Sigmoid colon (tissue), 7 donors: ENCODE measurements at places on chromosomes 2 and 18. TPM values are rescaled to one million over a fixed set of nuclear protein-coding genes. Genes with fewer than 3 reads are reported as not detected.

The ST6GAL2 gene
- total RNA-seq = 1.8 TPM

The FAP gene
- 35.7 TPM for total RNA-seq

- H3K27ac ChIP-seq = no peak overlapping the region
- DNase-seq = no peak
- no peaks in the 10 kb centered on the region for H3K36me3 ChIP-seq
- H3K4me1 ChIP-seq = no peaks in the 10 kb centered on the region
- no peak overlapping the region for H3K4me3 ChIP-seq
Observed at GRCh38 chr2:148756292-148756975, 111.9 kb downstream of the EPC2 start.

GRCh38 chr2:63440612-63441011, 147.7 kb downstream of the WDPCP start:
- no peaks in the 10 kb centered on the region for H3K36me3 ChIP-seq
- no peaks in the 10 kb centered on the region for H3K27me3 ChIP-seq
- no peak overlapping the region for H3K27ac ChIP-seq
- no peaks in the 10 kb centered on the region for H3K4me1 ChIP-seq
- no peak for DNase-seq

The TCF7L1 gene
- total RNA-seq = 3.1 TPM

- no peaks in the 10 kb centered on the region for H3K27me3 ChIP-seq
- no peak overlapping the region for H3K4me3 ChIP-seq
- no peak overlapping the region for H3K27ac ChIP-seq
- no peaks in the 10 kb centered on the region for H3K4me1 ChIP-seq
- no peaks in the 10 kb centered on the region for H3K36me3 ChIP-seq
- no peak for DNase-seq
Observed at GRCh38 chr2:117557626-117558025, 256.9 kb upstream of the DDX18 start.

The CCDC121 gene
- total RNA-seq = 3.8 TPM

The ACTG2 gene
- total RNA-seq = 3,612 TPM

DNA sequence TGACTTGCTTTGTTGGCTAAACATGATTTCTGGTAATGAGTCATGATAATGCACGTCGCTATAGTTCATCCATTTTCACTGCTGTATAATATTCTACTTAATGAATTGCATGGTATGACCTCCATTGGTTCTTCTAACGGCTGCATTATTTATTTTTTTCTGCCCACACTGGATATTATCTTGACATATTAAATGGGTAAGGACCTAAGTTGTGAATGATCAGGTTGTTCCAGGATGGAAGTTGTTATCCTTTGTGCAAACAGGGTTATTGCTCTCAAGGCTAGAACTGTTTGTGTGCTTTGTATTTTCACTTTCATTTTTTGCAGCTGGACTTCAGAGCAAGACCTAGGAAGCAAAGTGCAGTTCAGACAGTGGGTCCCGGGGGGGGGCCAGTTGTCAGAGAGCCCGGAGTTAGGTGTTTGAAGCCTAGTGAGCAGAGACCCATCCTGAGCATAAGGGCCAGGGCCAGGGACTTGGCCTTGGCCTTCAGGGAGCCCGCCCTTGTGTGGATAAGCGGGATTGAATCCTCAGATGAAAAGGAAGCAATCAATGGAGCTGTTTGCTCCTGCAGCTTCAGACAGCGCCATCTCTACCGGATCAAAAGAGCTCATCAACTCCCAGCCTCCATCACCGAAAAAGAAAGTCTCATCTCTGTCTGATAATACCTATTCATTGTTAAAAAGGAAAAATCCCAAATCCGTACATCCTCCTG, 48.2 kb downstream of the AGAP1 start:
- no peak for DNase-seq
- H3K4me3 ChIP-seq = no peak overlapping the region
- no peaks in the 10 kb centered on the region for H3K27me3 ChIP-seq
- H3K4me1 ChIP-seq = no peaks in the 10 kb centered on the region
- H3K36me3 ChIP-seq = no peaks in the 10 kb centered on the region

The TFCP2L1 gene
- total RNA-seq = 0.55 TPM

DNA sequence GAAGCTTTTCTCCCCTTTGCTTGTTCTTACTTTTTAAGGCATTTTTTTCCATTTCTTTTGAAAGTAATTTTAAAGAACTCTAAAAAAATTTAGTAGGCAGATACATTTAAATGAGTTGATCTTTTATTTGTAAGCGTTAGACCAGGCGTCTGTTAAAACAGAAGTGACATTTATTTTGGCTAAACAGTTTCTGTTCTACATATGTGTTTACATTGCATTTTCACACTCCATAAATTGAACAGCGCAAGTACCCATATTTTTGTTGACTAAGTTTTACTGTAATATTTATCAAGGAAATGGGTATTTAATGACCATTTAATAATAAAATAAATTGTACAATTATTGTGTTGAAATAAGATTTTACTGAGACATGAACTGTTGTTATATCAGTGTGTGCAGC, 21.9 kb downstream of the PPM1B start:
- no peak overlapping the region for H3K4me3 ChIP-seq
- no peak for DNase-seq
- no peak overlapping the region for H3K27ac ChIP-seq

The TCF23 gene
- not detected for total RNA-seq

DNA sequence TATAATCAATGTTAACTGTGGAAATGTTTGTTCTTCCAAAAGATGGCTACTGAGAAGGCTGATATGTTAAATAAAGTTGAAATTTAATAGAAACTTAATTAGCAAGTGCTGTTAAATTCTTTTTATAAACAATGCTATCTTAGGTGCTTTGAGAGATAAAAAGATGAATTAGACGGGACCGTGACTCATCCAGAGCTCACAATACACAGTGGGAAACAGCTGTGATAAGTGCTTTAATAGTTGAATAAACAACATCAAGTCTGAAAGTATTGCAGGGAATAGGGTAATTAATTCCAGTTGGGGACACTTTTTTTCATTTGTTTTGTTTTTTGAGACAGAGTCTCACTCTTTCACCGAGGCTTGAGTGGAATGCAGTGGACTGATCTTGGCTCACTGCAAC, 85.5 kb upstream of the DTNA start:
- peaks cover 12% of the 10 kb centered on the region for H3K4me1 ChIP-seq
- no peak overlapping the region for H3K4me3 ChIP-seq
- no peaks in the 10 kb centered on the region for H3K36me3 ChIP-seq
- no peak for DNase-seq

GRCh38 chr2:43184339-43184895, 42.0 kb downstream of the ZFP36L2 start:
- no peaks in the 10 kb centered on the region for H3K36me3 ChIP-seq
- H3K4me3 ChIP-seq = no peak overlapping the region
- no peaks in the 10 kb centered on the region for H3K4me1 ChIP-seq
- DNase-seq = no peak
- H3K27me3 ChIP-seq = no peaks in the 10 kb centered on the region
- no peak overlapping the region for H3K27ac ChIP-seq

DNA sequence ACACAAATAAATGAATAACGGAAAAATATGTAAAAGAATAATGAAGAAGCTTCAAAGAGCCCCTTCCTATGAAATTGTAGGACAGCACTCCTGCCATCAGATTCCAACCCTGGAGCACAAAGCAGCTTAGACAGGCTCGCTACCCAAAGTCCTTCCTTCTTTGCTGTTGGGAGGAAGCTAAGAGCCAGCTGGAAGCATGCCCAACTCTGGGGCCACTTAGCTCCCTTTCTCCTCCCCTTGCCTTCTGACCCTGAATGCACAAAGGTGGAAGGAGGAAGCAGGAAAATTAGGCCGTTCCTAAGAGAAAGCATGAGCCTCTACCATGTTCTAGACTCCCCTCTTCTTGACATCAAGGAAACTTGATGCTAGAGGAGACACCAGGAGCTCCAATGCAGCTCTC, 700.8 kb downstream of the RNF144A start:
- DNase-seq = no peak
- no peaks in the 10 kb centered on the region for H3K27me3 ChIP-seq
- H3K27ac ChIP-seq = no peak overlapping the region
- H3K4me1 ChIP-seq = no peaks in the 10 kb centered on the region
- no peak overlapping the region for H3K4me3 ChIP-seq

DNA sequence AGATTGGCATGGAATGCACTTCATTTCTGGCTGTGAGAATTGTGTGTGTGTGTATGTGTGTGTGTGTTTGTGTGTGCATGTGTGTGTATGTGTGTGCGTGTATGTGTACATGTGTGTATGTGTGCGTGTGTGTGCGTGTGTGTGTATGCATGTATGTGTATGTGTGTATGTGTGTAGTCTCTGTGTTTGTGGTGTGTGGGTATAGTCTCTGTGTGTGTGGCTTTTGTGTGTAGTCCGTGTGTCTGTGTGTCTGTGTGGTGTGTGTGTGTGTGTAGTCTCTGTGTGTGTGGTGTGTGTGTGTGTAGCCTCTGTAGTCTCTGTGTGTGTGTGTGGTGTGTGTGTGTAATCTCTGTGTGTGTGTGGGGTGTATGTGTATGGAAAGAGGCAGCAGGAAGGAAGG, 247.3 kb upstream of the SOX11 start:
- no peak for DNase-seq
- H3K27ac ChIP-seq = no peak overlapping the region
- H3K36me3 ChIP-seq = no peaks in the 10 kb centered on the region
- no peaks in the 10 kb centered on the region for H3K4me1 ChIP-seq
- no peak overlapping the region for H3K4me3 ChIP-seq

DNA sequence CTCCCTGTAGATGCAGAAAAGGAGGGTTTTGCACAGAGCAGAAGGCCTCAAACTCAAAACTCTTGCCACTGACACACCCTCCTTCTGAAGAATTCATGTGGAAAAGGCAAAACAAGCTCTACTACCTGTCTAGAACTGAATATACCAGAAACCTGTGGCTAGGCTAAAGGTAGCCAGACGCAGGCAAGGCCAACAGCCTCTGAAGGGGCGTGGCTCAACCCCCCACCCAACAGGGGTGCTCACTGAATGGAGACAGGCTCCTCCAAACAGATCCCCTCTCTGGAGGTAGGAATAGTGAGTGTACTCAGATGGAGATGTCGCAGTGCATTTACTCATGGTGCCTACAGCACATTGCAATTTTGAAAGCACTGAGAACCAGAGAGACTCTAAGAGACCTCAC, 3.0 kb upstream of the STK17B start:
- H3K36me3 ChIP-seq = no peaks in the 10 kb centered on the region
- no peak overlapping the region for H3K4me3 ChIP-seq
- no peaks in the 10 kb centered on the region for H3K4me1 ChIP-seq
- DNase-seq = no peak
- no peaks in the 10 kb centered on the region for H3K27me3 ChIP-seq

GRCh38 chr2:85852937-85853498, 35.8 kb downstream of the ST3GAL5 start:
- H3K4me3 ChIP-seq = no peak overlapping the region
- no peaks in the 10 kb centered on the region for H3K27me3 ChIP-seq
- H3K4me1 ChIP-seq = peaks cover 20% of the 10 kb centered on the region
- H3K36me3 ChIP-seq = no peaks in the 10 kb centered on the region
